ENCODE measurements at places on chromosomes 1 and 21.

DNA sequence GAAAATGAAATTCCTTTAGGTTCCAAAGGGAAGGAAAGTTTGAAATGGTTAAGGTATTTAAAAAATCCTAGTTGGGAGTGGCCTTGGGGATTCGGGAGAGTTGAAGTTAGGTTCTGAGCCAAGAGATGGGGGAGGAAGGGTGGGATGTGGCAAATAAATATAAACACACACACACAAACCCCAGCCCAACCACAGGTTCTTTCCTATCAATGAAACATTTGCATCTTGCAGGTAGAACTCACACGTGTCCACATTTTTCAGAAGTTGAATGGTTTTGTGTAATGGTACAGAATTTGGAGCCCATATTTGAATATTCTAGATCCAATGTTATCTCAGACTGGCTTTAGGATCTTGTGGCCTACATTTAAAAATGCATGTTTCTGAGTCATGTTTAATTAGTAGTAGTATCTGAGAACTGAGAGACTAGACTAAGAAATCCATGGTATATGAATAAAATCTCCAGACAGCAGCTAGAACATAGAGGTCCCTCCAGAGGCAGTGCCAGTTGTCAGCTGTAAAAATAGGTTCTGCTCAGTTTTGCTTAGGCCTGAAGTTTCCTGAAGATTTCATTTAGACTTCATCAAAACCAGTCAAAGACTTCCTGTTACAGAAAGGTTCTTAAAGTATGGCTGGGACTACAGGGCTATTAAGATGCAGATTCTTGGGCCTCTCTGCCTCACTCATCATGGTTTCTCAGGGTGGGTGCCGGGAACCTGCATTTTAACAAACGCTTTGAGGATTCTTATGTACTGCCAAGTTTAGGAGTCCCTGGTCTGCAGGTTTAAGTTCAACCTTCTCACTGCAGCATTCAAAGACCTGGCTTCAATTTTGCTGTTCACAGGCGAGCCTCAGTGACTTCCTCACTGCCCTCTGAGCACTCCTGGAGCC is 21.3 kb downstream of the RUNX1 start:
- DNase-seq, result no peak

GRCh38 chr1:40607921-40608320 is 57.6 kb downstream of the RIMS3 start:
- no peak for DNase-seq

DNA sequence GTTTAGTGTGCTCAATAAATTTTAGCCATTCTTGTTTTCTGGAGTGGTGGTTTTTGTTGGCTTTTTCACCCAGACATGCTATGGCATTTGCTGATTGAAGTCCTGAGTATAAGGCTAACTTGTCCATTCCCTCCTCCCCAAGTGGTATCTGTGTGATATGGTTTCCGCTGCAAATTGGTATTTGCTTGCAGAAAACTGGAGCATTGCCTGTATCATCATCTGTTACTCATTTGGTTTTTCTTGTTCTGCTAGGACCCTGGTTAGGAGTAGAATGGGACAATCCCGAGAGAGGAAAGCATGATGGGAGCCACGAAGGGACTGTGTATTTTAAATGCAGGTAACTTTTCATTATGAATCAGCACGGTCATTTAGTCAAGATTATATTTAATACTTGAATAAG is 34.0 kb downstream of the TBCE start:
- DNase-seq, result no peak

GRCh38 chr1:104648269-104648691 is 898.6 kb downstream of the AMY1C start:
- DNase-seq, result no peak

- no peak for DNase-seq
These were observed 832.3 kb downstream of the LTN1 start for GRCh38 chr21:28160378-28160777.

GRCh38 chr1:61518670-61519400 is 206.1 kb downstream of the TM2D1 start:
- DNase-seq, result no peak

DNA sequence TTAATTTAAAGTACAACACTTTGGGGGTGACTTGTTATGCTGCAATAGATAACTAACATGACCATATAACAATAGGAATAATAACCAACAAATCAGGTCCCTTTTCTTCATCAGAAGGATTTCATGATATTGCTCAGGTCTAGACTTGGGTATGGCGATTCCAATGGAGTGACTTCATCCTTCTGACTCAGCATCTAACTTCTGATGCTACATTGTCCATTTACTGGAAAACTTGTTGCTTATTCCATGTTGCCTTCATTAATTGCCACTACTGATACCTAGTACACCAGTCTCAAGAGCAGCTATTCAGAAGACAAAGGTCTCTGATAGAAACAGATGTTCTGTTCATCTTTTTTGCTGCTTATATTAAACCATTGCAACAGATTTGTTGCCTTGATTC is 324.3 kb downstream of the TGFB2 start:
- DNase-seq, result no peak

GRCh38 chr1:226250511-226250910 is 27.0 kb downstream of the MIXL1 start:
- DNase-seq, result no peak

DNA sequence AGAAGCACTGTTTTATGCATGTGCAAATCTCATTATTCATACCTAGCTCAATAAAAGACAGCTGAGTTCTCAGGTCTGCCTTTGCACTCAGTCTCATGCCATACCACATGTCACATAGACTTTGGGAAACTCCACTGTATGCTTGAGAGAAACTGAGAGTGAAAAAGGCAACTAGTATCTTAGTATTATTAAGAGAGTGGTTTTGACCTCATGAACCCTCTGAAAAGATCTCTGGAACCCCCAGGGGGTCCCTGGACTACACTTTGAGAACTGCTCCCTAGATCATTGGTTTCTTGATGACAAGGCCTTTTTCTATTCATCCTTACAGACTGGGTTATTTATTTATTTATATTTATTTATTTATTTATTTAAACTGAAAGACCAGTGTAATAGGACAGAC is 3.7 kb upstream of the RHEX start:
- DNase-seq, result no peak

DNA sequence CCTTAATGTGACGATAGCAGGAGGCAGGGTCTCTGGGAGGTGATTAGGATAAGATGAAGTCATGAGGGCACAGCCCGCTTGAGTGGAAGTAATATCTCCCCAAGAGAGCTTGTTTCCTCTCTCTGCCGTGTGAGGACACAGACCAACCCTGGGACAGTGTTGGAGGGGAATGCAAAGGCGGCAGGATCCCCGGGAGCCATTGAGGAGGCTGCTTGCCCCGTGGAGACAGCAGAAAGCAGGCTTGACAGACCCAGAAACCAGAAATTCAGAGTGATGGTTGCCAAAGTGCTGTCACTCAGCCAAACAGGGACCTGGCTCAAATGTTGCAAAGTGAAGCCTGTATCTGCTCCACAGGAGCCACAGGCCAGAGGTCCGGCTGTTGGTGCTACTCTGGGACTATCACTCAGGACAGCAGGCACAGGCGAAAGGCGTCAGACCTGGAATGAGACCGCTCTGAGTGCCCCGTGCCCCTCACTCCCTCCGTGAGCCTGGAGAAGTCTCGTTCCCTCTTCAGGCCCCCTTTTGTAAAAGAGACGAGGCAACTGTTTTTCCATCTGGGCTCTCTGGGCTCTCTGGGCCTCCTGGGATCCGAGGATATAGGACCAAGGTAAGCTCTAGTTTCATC is 96.6 kb upstream of the VANGL1 start:
- no peak for DNase-seq

- no peak for DNase-seq
These were observed 29.8 kb upstream of the HHAT start for GRCh38 chr1:210298936-210299335.

DNA sequence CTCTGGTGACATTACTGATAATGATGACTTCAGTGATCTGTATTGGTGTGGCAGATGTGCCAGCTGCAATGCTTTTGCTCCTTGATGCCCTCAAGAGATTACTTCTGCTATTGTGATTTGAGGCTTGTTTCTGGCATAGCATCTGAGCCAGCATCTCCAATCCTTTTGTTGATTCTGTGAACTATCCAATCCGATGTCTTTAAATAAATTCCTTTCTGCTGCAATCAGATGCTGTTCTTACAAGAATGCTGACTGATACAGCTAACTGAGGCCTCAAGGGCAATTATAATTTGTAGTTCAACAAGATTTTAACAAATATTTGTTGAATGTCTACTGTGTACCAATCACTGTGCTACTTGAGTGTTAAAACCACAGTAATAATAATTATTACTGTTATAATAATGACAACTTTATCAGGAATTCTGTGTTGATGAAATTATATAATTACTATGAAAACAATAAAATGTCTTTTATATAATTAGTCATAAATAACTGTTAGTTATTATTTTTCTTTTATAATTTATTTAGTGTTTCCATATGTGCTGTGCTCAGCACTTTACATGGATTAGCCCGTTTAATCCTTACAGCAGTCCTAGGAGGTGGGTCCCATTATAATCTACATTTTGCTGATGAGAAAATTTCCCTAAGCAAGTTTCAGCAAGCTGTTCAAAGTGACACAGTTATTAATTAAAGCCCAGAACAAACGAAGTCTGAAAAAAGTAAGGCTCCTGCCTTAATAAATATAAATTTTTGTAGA is 308.2 kb downstream of the BRINP3 start:
- no peak for DNase-seq

- no peak for DNase-seq
These were observed 7.0 kb downstream of the RPS6KA1 start for GRCh38 chr1:26536521-26536920.

- DNase-seq, result no peak
These were observed 46.2 kb downstream of the DISP1 start for GRCh38 chr1:222861062-222861461.

DNA sequence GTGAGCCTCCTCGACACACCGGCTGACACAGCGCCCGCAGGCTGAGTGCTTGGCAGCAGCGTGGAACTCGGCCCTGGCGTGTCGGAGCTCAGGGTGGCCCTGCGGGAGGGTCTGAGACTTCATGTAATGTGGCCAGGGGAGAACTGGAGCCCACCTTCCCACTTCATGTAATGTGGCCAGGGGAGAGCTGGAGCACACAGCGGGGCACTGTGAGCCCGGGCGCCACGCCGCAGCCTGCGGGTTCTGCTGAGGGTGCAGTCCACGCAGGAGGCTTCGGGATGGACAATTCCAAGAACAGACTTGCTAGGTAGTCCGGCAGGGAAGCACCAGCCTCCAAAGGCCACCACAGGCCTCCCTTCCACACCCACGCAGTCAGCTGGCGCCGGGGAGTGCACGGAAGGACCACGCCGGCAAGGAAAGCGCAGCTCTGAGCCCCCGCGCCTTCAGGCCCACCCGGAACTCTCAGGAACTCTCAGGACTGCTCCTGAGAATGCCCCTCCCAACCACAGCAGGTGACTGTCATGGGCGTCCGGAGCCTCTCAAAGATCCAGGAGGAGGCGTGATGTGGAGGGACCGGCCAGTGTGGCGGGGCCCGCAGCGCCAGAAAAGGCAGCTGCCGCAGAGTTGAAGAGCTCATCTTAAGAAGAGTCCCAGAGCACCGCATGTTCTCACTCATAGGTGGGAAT is 19.3 kb upstream of the ADARB1 start:
- DNase-seq, result no peak
